LHCN-M2 (cell line): ENCODE measurements at places on chromosomes 5 and 9.

- no peak for DNase-seq
These were observed 88.2 kb upstream of the DAP start for GRCh38 chr5:10849278-10849677.

GRCh38 chr5:1643651-1644392 lies 120.1 kb upstream of the LPCAT1 start:
- DNase-seq = no peak

DNA sequence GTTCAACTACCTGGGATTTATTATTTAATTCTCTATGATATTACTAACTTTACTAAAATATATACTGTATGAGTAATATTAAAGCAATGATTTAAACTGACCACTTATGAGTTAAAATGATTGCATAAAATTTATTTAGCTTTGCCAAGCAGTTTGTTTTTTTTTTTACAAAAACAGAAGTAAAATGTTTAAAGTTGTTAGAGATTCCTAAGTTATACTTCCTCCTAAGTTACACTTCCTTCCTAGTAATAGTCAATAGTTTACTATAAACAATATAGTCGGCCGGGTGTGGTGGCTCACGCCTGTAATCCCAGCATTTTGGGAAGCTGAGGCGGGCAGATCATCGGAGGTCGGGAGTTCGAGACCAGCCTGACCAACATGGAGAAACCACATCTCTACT lies 23.7 kb upstream of the LRRC19 start:
- DNase-seq = no peak

GRCh38 chr5:175060257-175060656 lies 335.9 kb downstream of the MSX2 start:
- no peak for DNase-seq
